ENCODE measurements at places on chromosomes 1 and 21.

DNA sequence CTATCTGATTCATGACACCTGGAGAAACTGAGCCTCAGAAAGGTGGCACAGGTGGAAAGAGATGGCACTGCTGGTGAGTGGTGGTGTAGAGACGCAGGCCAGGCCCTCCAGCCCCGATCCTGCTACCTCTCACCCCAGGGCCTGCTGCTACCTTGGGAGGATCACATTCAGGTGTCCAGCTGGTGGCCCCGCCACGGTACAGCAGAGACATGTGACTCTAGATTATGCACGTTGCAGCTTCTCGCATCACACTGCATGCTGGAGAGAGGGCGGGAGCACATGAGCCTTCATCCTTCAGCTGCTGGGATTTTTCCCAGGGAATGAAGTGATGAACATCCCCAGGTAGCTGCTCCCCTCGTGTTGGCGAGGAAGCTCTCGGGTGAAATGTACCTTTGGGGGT, 32.9 kb downstream of the KAZN start:
- DNase-seq = no peak

- DNase-seq = no peak
Measured at GRCh38 chr1:108669679-108670078, 8.8 kb upstream of the HENMT1 start.

DNA sequence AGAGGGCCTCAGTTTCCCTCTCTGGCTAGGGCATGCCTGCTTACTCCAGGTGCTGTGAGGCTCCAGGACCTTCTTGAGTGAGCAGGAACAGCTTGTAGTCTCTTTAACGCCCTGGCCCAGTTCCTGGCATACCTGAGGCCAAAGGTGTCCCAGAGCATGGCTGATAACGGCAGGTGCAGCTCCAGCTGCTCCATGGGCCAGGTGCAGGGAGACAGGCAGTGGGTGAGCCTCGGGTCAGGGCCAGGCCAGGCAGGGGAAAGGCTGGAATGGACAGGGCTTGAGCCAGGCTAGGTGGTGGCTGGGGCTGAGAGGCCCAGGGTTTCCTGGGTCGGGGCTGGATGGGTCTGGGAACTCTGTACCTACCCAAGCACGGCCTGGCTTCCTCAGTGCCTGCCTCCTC, 18.3 kb downstream of the EDN2 start:
- DNase-seq = no peak

GRCh38 chr1:234940841-234941240, 187.8 kb downstream of the TOMM20 start:
- no peak for DNase-seq

DNA sequence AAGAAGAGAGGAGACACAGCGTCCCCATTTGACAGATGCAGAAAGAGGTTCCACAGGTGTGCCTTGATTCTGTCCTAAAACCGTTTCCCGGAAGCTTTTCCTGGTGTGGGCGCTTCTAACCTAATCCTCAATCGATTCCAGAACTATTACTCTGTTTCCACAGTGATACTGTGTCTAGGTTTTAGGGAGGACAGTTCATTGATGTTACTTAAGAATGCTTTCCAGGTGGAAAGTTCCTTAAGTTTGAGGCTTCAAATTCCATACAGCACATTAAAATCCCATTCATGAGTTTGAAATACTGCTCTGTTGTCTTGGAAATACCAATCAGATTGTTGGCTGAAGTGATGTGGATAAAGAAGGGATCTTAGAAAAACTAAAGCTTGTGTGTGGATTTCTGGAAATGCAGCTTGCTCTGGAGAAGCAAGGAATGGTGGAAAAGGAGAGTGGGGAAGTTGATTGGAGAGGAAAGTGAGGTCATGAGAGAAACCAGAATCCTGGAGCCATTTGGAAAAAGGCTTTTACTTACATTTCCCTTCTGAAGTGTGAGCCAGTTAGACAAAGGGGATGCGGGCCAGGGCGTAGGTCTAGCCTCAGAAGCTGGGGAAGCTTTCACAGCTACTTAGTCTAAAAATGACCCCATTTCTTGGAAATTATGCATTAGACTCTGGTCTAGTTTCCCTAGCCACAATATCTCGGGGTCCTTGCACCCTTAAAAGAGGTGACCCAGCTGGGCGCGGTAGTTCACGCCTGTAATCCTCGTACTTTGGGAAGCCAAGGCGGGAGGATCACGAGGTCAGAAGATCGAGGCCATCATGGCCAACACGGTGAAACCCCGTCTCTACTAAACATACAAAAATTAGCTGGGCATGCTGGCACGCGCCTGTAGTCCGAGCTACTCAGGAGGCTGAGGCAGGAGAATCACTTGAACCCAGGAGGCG, 6.7 kb downstream of the ELF3 start:
- no peak for DNase-seq

GRCh38 chr21:43658769-43659135, 536 bp downstream of the HSF2BP start:
- no peak for DNase-seq

- peak; percentile 4 for DNase-seq
Measured at GRCh38 chr1:75053207-75053606, 81.0 kb upstream of the LHX8 start.

DNA sequence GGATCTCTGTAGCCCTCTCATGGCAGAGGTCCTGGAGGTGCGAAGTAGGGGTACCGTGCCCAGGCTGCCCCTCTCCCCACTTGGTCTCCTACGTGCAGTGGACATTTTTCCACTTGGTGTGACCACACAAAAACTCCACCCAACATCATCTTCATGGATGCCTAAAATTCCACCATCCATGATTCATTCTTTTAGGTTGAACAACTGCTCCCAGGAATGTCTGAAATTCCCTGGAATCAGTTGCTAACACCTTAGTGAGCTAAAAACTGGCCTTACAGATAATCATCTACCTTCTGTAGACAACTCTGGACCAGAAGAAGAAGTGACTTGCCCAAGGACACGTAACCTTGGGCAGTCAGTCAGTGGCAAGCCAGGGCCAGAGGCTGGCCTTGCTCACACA, 32.1 kb upstream of the CLIC4 start:
- no peak for DNase-seq

- peak; percentile 98 for DNase-seq
Measured at GRCh38 chr1:22451702-22452480, at the start of gene ZBTB40. Gene ZBTB40, plus strand, starts transcription at chr1:22451851. Its CDS starts 38,098 bp downstream, at chr1:22489949.

DNA sequence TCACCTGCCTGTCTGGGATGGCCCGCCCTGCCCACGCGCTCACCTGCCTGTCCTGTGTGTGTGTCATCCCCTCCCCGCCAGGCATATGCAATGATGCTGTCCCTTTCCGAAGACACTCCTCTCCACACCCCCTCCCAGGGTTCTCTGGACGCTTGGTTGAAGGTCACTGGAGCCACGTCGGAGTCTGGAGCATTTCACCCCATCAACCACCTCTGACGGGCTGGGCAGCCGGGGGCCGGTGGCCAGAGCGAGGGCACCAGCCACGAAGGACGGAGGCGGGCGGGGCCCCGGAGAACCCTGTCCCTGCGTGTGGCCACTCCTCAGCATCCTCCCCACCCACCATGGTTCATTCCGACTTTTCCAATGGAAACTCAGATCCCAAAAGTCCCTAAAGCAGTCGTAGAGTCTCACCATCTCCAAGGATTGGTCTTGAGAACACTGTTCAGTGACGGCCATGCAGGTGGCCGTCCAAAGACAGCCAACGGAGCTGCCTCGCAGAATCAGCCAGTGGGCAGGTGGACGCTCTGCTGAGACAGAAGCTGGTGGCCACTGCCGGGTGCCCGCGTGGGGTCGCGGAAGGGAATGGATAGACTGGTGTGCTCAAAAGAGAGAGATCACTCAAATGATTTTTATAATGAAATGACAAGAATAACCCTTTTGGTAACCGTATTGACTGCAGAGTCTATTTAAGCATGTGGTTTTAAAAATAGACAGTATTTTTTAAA, 20.7 kb upstream of the ARHGEF16 start:
- DNase-seq = no peak

- DNase-seq = no peak
Measured at GRCh38 chr1:33906156-33906555, 42.3 kb downstream of the HMGB4 start.

DNA sequence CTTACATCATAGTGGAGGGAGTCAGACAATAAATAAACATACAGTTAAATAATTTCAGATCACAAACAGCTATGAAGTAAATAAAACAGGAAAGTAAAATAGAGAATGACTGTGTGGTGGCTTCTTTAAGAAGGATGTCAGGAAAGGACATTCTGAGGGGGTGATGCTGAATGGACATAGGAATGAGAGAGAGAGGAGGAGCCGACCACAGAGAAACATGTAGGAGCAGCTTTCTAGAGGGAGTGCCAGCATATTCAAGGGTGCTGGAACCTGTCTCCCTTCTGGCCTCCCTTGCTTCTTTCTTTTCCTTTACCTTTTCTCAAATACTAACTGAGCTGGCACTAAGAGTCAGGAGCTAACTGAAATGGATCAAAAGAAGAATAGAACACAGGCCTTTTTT, 20.5 kb upstream of the BCL10 start:
- no peak for DNase-seq

DNA sequence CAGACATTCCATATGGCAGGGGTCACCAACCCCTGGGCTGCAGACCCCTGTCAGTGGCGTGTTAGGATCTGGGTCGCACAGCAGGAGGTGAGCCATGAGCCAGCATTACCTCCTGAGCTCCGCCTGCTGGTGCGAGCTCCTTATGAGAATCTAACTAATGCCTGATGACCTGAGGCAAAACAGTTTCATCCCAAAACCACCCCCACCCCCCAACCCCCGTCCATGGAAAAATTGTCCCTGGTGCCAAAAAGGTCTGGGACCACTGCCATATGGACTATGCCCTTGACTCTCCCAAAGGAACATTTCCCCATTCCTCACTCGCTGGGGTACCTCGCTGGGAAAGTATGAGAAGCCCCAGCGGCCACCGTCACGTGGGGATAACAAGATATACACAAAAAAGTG, 6.4 kb upstream of the CPT2 start:
- DNase-seq = no peak

DNA sequence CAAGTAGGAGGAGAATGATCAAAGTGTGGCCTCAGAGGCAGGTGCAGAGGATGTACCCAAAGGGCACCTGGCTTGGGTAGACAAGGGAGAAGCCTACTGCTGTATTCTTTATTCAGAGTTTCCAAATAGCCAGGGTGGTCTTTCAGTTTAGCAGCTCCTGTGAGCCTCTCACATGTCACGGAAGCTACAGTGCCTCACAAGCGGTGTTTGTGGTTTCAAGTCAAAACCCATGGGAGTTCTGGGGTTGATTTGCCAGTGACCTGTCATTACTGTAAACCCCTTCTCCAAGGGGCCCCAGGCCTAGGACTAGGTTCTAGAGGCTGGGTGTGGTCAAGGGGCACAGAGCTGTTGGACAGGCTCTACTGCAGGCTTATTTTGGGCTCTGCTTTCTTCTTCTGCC, 10.2 kb upstream of the IL10 start:
- peak; percentile 95 for DNase-seq

DNA sequence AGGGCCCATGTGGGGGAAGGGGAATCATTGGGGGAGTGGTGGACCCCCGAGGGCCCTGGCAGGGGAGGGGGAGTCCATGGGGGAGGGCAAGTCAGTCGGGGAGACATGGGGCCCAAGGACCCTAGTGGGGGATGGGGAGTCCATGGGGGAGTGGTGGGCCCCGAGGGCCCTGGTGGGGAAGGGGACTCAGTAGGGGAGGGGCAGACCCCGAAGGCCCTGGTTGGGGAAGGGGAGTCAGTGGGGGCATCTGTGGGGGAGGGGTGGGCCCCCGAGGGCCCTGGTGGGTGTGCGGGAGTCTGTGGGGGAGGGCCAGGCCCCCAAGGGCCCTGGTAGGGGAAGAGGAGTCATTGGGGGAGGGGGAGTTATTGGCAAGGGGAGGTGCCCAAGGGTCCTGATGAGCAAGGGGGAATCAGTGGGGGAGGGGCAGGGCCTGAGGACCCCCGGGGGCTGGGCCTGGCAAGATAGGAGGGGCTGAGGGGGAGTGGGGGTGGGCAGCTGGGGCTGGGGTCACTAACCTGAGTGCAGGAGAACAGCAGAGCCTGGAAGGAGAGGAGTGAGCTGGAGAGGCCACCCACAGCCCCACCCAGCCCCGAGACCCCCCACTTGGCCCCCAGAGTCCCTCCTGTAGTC, 2.1 kb downstream of the MXRA8 start:
- DNase-seq = no peak

DNA sequence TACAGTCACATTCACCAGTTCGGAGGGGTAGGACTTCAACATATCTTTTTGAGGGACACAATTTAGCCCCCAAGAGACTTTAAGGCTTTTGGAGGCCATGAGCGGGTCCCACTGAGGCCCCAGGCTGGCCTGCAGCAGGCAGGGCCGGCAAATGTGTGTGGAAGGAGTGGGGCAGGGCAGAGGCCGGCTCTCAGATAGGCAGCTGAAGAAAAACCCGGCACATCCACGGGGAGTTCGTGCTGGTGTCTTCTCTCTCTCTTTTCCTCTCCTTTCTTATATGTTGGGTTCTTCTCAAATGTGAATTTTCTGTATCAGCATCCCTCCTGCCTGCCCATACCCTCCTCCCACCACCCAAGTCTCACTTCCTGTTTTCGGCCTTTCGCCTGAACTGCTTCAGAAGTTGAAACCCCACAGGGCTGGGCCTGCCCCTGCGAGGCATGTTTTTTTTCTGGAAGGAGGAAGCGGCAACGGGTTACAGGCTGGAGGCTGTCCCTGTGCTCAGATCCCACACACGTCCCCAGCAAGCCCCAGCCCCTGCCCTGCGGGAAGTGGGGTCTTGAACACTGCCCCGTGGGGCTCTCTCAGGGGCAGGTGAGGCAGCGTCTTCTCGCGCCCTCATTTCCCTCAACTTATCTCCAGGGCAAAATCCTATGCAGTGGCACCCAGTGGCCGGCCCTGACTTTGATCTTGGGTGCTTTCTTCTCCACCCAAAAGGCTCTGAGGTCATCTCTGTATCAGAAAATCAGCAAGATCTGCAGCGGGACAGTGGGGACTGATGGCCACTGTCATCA, 9.7 kb upstream of the UMODL1 start:
- peak; percentile 94 for DNase-seq

- DNase-seq = no peak
Measured at GRCh38 chr1:233735847-233736246, 121.9 kb downstream of the KCNK1 start.

GRCh38 chr1:14668538-14668937, 70.1 kb downstream of the KAZN start:
- no peak for DNase-seq

DNA sequence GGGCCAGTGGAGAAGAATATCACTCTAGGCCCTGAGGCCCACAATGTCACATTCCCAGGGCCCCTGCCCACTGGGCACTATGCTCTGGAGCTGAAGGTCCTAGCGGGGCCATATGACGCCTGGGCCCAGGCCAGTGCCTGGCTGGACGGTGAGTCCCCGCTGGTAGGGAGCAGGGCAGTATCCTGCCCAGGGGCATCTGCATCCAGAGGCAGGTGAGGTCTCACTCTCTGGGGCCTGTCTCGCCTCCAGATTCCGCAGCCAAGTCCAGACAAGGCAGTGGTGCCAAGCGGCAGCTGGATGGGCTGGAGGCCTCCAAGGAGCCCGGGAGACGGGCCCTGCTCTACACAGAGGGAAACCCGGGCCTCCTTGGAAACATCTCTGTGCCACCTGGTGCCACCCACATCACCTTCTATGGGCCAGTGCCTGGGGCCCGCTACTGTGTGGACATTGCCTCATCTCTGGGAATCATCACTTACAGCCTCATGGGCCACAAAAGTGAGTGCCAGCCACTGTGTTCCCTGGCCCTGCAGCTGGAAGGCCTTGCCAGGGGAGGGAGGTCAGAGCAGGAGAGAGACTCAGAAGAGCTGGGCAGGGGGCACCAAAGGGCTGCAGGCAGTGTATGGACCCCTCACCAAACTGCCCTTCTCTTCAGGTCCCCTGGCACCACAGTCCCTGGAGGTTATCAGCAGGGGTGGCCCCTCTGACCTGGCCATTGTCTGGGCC, 11.1 kb upstream of the PTPN7 start:
- no peak for DNase-seq
